Endothelial cell (in vitro differentiated cells): ENCODE measurements at places on chromosomes 5 and 9. TPM values are rescaled to one million over a fixed set of nuclear protein-coding genes. Genes with fewer than 3 reads are reported as not detected.

- no peak for DNase-seq
- H3K27ac ChIP-seq = no peak overlapping the region
- no peaks in the 10 kb centered on the region for H3K27me3 ChIP-seq
- peaks cover 10% of the 10 kb centered on the region for H3K4me1 ChIP-seq
Observed at GRCh38 chr9:673264-673965, 168.1 kb upstream of the DMRT1 start.

- peaks cover 2% of the 10 kb centered on the region for H3K27me3 ChIP-seq
- no peak overlapping the region for H3K4me3 ChIP-seq
- no peak for DNase-seq
- peaks cover 11% of the 10 kb centered on the region for H3K36me3 ChIP-seq
- H3K4me1 ChIP-seq = no peaks in the 10 kb centered on the region
Observed at GRCh38 chr9:37859043-37859442, 44.9 kb downstream of the SLC25A51 start.

DNA sequence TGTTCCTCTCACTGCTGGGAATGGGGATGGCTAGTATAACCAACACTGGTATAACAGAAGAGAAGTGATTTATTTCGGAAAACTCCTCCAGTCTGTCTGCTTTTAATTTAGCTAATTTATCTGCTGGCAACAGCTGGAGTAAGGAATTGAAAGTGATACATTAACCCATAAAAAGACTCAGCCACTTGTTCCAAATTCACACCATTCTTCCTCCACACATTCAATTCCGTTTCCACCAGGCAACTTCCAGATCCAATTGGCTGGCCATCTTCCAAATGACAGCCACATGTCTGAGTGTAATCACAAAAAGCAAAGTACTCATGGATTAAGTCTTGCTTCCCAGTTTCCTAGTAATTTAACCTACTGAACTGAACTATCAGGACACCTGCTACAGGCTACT is 77.1 kb upstream of the RETREG1 start:
- peaks cover 3% of the 10 kb centered on the region for H3K27me3 ChIP-seq
- peak overlapping the region; percentile 17 for H3K4me3 ChIP-seq
- H3K27ac ChIP-seq = no peak overlapping the region
- no peak for DNase-seq

DNA sequence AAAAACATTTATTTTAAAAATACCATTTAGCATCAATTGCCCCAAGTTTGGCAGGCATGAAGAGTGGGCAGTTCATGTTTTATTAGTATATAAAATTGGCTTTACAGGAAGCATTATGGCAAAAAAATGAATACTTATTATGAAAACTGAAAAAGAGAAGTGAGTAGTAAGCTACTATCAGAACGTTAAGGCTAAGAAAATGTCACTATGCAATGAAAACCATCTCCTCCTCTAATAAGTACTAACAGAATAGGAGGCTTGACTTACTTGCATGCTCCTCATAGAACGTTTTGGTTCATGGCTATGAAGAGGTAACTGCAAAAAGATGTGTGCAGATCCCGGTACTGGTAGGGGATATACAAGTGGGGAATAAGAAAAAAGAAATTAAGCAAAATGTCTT is 23.6 kb downstream of the TICAM2 start:
- peaks cover 7% of the 10 kb centered on the region for H3K4me1 ChIP-seq
- no peaks in the 10 kb centered on the region for H3K27me3 ChIP-seq
- no peak overlapping the region for H3K4me3 ChIP-seq
- no peak overlapping the region for H3K27ac ChIP-seq

GRCh38 chr9:18771011-18771410 is 262.0 kb downstream of the SAXO1 start:
- DNase-seq = no peak
- no peaks in the 10 kb centered on the region for H3K27me3 ChIP-seq
- H3K4me1 ChIP-seq = peaks cover 14% of the 10 kb centered on the region
- H3K4me3 ChIP-seq = no peak overlapping the region

AQP7 gene
- total RNA-seq = 0.64 TPM

ERP44 gene
- total RNA-seq = 14.5 TPM
